ENCODE measurements at places on chromosomes 16 and 17.
A peak's percentile ranks its signal among the peaks of the same experiment; 100 is the strongest.

GRCh38 chr17:72631949-72632684, 460.4 kb downstream of the SLC39A11 start:
- DNase-seq: no peak

DNA sequence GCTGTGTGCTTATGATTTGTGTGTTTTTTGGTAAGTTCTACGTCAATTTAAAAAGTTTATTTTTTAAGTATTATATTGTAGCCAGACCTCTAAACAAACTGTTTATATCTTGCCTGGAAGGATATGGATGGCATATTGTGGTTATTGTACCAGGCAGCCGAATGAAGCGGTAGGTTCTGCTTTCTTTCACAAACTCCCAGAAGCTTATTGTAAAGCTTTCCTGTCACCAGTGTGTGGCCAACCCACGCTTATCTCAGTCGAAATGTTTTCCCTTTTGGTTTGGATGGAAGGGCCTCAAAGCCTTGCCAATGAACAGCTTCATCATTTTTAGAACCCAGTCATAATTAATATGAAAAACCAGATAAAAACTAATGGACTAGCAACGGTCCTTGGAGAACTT, 53.1 kb downstream of the CYB5B start:
- DNase-seq: no peak

GRCh38 chr17:62737513-62737912, 70.6 kb downstream of the MARCHF10 start:
- no peak for DNase-seq

GRCh38 chr17:10121971-10122707, 76.3 kb downstream of the GAS7 start:
- peak; percentile 81 for DNase-seq

- DNase-seq: no peak
Measured at GRCh38 chr16:35207059-35207999, 1747.9 kb downstream of the TP53TG3F start.

All from vagina (tissue), 2 donors.